ENCODE measurements at places on chromosomes 5 and 9.

- no peak for DNase-seq
These were observed 330.2 kb downstream of the OSTF1 start for GRCh38 chr9:75418518-75418917.

DNA sequence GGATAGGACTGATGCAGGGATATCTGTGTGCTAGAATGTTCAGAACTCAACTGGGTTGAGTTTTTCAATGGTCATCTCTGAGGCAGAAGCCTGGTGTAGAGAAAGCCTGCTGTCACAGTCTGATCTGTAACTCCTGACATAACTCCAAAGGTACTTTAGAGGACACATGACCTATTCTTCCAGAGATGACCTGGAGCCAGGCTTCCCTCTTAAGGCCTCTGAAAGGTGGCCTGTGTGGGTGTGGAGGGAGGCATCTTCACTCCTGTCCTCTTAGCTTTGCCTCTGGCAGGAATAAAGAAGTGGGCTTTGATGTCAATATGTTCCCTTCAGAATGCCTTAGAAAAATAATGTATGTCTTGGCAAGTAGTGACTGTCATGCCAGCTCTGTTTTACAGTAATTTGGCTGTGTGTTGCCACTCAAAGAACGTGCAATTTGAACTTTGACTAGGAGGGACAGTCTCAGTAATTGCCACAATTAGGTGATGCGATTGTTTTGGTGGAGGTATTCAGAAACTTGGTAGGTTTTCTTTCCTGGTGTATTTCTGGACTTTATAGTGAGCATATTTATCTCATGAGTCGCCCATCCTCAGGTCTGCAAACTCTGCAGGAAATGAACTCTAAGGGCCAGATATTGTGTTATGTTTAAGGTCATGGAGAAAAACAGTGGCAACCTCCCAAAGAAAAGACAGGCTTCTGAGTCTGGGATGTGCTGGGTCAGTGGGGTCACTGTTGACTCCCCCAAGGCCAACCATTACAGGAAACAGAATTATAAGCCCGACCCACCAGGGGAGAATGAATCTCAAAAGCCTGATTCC is 3.2 kb upstream of the C5orf63 start:
- DNase-seq: no peak

DNA sequence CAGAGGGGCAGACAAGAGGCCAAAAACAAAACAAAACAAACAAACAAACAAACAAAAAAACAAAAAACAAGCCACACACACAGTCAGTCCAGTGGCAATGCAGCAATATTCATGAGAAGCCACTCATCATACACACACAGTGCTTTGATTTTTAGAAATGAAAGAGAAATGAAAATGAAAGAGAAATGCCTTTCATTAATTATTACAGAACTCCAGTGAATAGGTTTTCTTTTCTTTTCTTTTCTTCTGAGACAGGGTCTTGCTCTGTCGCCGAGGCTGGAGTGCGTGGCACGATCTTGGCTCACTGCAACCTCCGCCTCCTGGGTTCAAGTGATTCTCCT is 36.9 kb downstream of the SPRY4 start:
- no peak for DNase-seq

DNA sequence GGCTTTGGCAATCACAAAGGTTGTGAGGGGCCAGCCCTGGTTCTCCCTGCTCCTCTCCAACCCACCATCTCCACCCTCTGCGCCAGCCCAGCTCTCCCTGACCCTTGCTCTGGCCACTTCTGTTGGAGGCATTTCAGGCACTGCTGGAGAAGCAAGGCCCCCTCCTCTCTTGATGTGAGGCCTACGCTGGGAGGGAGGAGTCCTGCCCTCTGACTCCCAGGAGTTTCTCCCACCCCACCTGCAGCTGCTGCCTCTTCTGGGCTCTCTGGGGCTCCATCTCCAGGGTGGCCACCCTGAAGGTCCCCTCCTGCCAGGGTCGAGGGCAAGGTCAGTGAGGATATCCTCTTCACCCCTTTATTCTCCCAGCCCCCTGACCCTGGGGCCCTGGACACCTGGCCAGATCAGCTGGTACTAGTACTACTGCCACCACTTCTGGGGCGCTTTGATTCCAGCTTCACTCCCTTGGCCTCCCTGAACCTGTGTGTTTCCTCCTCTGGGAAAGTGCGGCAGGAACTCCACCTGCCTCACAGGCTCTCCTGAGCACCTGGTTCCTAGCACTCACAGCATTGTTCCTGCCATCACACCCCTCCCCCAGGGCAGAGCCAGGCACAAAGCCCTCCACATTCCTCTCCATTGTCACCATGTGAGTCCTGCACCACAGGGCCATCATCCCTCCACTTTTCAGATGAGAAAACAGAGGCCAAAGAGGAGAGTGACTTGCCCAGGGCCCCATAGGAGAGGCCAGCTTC is 23.8 kb upstream of the TDRD7 start:
- DNase-seq: no peak

DNA sequence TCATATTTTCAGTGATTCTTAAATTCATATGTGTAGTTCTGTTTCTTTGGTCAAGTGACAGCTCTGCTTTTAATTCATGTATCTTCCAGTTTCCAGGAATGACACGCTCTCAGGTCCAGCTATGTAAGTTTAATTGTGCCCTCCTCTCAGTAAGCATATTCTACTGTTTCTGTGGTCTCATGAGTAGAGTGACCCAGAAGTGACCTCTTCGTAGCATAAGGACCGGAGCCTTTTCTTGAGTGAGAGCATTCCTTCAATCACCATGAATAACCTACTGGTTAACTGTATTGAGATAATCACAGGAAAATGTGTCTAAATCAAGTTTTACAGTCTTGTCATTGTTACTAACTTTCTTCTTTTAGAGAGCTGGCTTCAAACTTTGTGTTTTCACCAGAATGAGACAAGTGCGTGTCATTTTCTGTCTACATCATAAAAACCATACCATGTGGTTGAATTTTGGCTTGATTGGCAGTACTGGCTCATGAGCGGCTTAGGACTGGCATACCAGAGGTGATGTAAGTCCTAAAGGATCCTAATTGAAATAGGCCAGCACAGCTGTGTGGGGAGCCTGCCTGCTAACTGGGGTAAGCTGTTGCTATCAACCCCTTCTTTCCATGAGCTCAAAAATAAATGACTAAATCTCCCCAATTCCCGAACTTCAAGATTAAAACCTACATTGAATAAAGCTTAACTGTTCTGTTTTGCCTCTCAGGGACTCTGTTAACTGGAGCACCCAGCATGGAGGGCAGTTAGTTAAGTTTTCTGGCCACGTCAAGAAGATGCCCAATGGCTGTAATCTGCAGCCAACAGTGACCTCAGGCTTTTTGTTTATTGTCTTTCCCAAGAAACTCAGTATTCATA is 4.8 kb downstream of the ADAMTSL1 start:
- no peak for DNase-seq

GRCh38 chr5:103889500-103890209 is 327.1 kb upstream of the NUDT12 start:
- DNase-seq: no peak

DNA sequence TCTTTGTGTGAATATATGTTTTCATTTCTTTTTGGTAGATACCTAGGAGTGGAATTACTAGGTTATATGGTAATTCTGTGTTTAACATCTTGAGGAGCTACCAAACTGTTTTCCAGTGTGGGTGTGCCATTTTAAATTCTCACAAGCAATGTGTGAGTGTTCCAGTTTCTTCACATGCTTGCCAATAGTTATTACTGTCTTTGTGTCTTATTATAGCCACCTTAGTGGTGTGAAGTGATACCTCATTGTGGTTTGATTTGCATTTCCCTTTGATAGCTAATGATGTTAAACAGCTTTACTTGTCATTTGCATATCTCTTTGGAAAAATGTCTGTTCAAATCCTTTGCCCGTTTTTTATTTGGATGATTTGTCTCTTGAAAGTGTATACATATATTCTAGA is 513.0 kb downstream of the TMEM38B start:
- DNase-seq: no peak

DNA sequence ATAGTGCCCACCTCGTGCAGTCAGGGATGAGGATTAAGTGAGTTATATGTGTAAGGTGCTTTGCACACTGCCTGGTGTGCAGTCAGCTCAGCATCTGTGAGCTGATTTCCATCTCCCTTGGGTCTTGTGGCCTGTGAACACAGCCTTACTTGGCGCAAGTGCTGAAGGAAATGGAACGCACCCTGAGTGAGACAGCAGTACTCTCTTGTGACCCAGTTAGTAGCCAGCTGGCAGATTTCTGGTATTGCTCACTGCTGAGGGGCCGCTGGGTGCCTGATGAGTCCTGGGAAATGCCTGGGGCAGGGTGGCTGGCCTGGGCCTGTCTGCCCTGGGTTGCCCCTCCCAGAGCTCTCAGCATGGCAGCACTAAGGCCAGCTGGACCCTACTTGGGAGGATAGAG is 90.9 kb upstream of the BOD1 start:
- no peak for DNase-seq

GRCh38 chr5:62812621-62813255 is 234.1 kb downstream of the LRRC70 start:
- DNase-seq: no peak

DNA sequence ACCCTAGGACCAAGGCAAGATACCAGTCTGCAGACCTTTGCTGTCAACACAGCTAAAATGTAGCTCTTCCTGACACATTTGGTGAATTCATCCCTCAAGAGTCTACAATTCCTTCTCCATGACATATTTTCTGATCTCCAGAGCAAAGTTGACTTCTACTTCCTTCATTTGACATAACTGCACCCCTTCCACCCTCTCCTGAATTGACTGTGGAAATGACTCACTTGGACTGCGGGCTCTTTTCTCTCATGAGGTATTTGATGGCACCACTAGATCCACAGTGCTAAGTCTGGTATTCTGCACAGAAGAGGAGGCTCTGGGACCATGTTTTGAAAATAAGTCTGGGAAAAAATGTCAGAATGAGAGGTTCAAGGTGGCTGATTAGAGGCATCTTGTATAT is 338.4 kb upstream of the TRPC7 start:
- no peak for DNase-seq

- no peak for DNase-seq
These were observed 48.4 kb downstream of the TNFSF15 start for GRCh38 chr9:114757395-114757794.

DNA sequence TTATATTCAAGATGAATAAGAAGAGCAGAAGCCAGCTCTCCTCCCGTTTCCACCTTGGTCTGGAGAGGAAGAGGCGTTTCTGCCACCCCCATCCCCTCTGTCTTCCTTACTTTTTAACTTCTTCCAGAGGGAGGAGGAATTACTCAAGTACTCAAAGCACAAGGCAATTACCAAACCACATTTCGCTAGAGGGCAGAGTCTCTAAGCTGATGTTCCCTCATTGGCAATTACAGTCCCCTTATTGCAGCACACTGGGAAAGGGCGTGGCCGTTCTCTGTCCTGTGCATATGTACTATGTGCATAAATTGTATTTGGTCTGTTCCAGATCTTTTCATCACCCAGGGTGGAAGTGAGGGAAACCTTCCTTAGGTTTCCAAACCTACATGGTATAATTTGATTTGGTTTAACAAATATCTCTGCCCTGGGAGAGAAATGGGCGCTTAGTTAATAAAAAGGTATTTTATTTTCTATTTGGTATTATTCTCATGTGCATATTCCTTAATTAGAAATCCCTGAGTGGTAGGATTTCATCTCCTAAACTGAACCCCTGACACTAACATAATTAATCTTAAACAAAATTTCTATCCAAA is 29.8 kb upstream of the ALDOB start:
- DNase-seq: no peak

GRCh38 chr9:86585422-86586143 is 231.4 kb upstream of the TUT7 start:
- no peak for DNase-seq

DNA sequence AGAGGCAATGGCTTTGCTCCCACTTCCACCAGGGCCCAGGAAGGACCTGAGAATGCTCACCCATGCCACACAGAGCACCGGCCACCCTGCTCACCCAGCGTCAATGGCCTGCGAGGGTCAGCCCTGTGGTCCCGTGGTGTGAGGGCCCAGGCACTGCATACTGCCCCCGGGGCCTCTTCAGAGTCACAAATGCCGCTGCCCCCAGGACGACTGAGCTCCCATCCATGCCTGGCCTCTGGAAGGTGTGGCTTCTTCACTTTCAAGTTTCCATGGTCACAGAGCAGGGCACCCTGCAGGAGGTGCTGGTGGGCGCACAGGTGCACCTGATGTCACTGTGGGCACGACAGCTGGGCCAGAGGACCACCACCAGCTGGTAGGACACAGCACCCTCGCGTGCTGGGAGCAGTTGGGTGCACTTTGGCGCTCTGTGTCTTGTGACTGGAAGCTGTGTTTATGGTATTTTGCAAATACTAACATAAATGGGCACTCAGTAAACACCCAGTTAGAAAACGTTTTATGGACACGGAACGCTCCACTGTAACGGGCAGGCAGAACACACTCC is 12.5 kb upstream of the ZDHHC11 start:
- no peak for DNase-seq

DNA sequence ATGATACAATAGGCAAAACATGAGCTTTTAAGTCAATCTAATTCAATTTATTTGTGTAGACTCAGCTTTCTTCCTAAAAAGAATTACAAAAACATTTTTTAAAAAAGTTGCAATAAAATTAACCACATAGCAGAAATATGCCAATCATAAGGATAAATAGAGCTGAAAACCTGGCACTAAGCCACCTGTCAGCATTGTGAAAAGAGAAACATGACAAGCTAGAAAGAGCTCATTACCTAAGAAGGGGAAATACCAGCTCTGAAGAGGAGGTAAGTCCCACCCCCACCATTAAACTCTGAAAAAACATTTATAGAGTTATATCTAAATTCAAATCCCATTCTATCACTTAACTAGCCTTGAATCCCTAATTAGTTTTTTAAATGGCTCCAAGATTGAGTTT is 372.9 kb downstream of the OSTF1 start:
- no peak for DNase-seq

- no peak for DNase-seq
These were observed 51.0 kb downstream of the EFNA5 start for GRCh38 chr5:107619781-107620180.

GRCh38 chr9:35832814-35833213 is 3.8 kb downstream of the TMEM8B start:
- no peak for DNase-seq

DNA sequence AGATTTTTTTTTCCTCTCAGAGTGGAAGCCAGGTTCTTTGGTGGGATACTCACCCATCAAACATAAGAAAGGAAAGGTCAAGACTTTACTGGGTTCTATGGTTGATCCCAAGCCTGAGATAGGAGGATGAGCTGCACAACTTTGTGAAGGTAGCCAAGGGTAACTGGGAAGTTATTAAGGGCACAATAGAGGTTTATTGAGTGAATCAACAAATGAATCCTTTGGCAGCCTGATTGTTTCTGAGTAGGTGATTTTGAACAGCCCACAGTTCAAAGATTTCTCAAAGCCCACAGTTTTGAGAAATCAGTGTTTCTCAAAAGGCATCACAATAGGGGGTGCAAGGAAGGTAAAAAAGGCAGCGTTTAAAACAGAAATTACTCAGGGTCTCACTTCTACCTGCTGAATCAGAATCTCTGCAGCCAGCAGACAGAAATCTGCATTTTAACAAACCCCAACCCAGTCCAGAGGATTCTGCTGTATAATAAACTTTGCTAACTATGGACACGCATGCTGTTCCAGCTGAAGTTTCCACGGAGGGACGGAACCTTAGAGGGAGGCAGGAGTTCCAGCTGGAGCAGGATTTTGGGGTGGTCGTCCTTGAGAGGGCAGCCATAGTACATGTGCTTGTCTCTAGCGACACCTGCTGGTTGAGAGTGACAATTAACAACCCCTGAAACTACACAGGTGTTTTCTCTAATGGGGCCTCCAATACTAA is 32.7 kb upstream of the FSD1L start:
- DNase-seq: peak; percentile 60

- DNase-seq: no peak
These were observed 9.6 kb upstream of the CCDC171 start for GRCh38 chr9:15543047-15543813.

- no peak for DNase-seq
These were observed 86.5 kb upstream of the FSTL4 start for GRCh38 chr5:133698646-133699526.

- DNase-seq: no peak
These were observed 46.1 kb downstream of the S1PR3 start for GRCh38 chr9:89037346-89037745.
